T-helper 17 cell (primary cell): ENCODE measurements at places on chromosomes 4 and X.

DNA sequence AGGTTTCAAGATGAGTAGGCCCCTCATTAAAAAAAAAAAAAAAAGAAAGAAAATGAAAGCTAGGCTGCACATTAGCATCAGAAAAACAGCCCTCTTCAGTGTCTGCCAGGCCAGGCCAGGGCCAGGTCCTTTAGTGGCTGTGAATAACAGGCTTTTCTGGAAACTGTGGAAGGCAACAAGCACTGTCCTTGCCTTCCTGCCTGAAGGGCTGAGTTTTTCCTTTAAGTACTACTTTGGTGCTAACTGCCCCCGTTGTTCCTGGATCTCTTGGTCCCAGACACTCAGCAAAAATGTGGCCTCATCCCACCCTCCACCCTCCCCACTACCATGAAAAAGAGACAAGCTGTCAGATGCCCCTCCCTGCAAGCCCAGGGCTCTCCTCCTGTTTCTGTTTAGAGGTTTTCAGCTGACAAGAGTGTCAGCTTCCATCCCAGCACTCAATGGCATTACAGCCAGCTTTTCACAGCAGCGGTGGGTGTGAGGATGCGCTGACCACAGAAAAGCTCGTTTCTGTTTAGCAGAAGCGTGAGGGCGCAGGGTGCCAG is 174.2 kb downstream of the NHS start:
- H3K4me1 ChIP-seq: peaks cover 3% of the 10 kb centered on the region
- no peak overlapping the region for H3K4me3 ChIP-seq

- H3K27ac ChIP-seq: no peak overlapping the region
- H3K36me3 ChIP-seq: no peaks in the 10 kb centered on the region
- peaks cover 10% of the 10 kb centered on the region for H3K27me3 ChIP-seq
- DNase-seq: no peak
- H3K4me1 ChIP-seq: peaks cover 4% of the 10 kb centered on the region
Measured at GRCh38 chr4:1041147-1041935, 29.9 kb downstream of the FGFRL1 start.

DNA sequence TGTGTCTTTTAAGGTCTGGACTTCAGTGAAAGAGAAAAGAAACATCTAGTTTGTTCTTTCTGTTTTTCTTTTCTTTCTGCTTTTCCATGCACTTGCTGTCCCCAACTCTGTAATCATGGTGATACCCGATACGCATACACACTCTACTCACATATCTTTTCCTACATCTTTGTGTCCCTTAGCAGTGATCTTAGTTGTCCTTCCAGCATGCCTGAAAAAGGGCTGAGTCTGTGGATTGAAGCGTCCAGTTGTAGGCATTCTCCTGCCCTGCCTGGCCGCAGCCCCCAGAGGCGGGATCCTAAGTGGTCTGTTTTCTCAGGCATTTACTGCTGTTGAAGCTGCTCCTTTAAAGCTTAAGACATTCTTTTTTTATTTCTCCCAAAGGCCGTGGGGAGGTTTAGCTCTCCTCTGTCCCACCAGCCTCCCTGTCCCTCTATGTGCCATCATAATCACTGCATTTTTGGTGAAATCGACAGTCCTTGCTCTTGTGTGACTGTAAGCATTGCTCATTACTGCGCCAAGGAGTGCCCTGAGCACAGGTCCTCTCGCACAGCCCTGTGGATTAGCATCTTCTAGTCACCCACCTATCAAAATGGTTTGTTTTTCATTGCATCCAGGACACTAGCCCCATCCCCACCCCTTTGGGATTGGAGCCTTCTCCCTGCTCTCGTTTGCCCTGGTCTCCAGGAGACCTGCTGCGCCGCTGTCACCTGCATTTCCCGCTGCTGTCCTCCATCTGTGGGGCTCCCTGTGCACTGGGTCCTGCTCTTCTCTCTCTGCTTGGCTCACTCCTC is 4.4 kb downstream of the RGS12 start:
- H3K4me1 ChIP-seq: peaks cover 23% of the 10 kb centered on the region
- H3K4me3 ChIP-seq: no peak overlapping the region
- H3K27me3 ChIP-seq: no peaks in the 10 kb centered on the region
- no peaks in the 10 kb centered on the region for H3K36me3 ChIP-seq
- H3K27ac ChIP-seq: no peak overlapping the region

- H3K36me3 ChIP-seq: no peaks in the 10 kb centered on the region
- H3K27ac ChIP-seq: no peak overlapping the region
- no peak overlapping the region for H3K4me3 ChIP-seq
- no peak for DNase-seq
- no peaks in the 10 kb centered on the region for H3K27me3 ChIP-seq
- no peaks in the 10 kb centered on the region for H3K4me1 ChIP-seq
Measured at GRCh38 chr4:24330172-24330571, 254.2 kb downstream of the DHX15 start.

GRCh38 chr4:13464973-13465372 is 19.2 kb downstream of the RAB28 start:
- H3K27me3 ChIP-seq: no peaks in the 10 kb centered on the region
- peaks cover 18% of the 10 kb centered on the region for H3K4me1 ChIP-seq
- no peak overlapping the region for H3K4me3 ChIP-seq

DNA sequence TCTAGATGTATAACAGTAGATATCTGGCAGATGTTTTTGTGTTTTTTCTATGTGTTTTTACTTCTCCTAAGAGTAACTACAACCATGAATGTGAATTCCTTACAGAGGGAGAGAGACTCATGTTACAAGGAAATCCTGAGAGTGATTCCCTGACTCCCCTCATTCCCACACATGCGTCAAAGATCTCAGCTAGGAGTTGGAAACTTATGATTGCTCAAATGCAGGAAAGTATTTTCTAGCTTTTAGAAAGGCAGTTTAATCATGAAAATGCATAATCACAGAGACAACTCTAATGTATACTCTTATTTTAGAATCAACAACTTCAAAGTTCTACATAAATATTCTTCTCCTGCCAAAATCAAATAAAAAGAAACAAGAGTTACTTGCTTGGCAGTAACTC is 121.8 kb downstream of the PDE5A start:
- no peaks in the 10 kb centered on the region for H3K27me3 ChIP-seq
- H3K4me1 ChIP-seq: peaks cover 5% of the 10 kb centered on the region
- no peak for DNase-seq
- no peak overlapping the region for H3K4me3 ChIP-seq

DNA sequence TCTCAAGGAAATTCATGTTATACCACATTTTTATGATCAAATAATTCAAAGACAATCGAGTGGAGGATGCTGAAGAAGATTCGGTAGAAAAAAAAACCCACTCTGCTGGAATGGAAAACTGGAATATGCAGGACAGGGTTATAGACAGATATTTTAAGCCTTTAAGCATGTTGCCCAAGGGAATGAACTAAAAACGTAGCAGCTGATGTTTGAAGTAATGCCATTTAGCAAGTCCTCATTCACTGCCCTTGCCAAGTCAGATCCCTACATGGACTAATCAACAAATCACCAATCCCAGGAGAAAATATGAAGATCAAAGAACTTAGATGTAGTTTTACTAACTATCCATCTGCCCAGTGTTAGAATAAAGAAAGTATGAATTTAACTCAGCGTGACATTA is 75.6 kb upstream of the ETNPPL start:
- no peak for DNase-seq
- H3K4me1 ChIP-seq: no peaks in the 10 kb centered on the region
- peaks cover 17% of the 10 kb centered on the region for H3K27me3 ChIP-seq
- H3K4me3 ChIP-seq: no peak overlapping the region
- H3K27ac ChIP-seq: no peak overlapping the region

GRCh38 chrX:13733506-13733905 is 914 bp downstream of the TRAPPC2 start:
- H3K4me3 ChIP-seq: peak overlapping the region; percentile 95
- H3K27ac ChIP-seq: peak overlapping the region; percentile 97
- peaks cover 31% of the 10 kb centered on the region for H3K4me1 ChIP-seq
- no peaks in the 10 kb centered on the region for H3K27me3 ChIP-seq

GRCh38 chr4:52914051-52914605 is 52.0 kb downstream of the RASL11B start:
- no peak overlapping the region for H3K4me3 ChIP-seq
- H3K36me3 ChIP-seq: peaks cover 1% of the 10 kb centered on the region
- peaks cover 4% of the 10 kb centered on the region for H3K4me1 ChIP-seq
- no peak overlapping the region for H3K27ac ChIP-seq

DNA sequence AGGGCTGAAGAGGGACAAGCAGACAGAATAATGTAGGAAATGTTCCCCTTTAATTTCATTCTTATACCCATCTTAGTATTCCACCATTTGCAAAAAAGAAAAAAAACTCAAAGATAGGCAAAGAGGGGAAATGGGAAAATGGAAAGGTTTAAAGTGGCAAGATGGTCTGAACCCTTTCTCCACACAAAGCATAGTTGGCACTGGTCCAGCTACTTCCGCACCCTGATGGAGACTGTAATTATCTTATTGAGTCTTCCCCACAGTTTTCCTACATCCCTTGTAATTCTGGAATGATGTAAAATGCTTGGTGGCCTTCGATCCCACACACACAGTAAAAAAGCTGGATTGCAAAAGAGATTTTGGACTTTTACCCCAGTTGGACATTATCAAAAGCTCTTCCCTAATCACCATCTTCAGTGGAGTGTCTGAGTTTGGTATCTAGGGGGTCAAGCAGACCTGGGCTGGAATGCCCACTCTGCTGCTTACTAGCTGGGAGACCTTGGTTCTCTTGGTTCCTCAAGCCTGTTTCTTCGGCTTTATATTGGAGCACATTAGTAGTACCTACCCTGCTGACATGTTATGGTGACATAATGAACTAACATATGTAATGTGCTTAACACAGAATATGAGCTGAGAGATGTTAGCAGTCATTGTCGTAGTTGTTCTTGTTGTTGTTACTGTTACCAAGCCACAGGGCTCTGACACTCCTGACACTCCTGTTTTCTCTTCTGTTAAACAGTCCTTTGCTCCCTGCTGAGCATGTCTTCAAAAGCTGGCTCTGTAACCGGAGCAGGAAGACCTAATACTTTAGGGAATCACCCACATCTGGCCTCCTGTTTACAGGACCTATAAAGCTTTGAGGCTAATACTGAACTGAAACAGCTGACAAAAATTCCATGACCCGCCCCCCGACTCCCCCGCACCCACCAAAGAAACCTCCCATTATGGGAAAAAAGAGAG is 4.7 kb downstream of the SRPX2 start:
- H3K4me1 ChIP-seq: peaks cover 3% of the 10 kb centered on the region
- no peak overlapping the region for H3K4me3 ChIP-seq
- DNase-seq: no peak
- H3K27ac ChIP-seq: no peak overlapping the region
- peaks cover 13% of the 10 kb centered on the region for H3K27me3 ChIP-seq

DNA sequence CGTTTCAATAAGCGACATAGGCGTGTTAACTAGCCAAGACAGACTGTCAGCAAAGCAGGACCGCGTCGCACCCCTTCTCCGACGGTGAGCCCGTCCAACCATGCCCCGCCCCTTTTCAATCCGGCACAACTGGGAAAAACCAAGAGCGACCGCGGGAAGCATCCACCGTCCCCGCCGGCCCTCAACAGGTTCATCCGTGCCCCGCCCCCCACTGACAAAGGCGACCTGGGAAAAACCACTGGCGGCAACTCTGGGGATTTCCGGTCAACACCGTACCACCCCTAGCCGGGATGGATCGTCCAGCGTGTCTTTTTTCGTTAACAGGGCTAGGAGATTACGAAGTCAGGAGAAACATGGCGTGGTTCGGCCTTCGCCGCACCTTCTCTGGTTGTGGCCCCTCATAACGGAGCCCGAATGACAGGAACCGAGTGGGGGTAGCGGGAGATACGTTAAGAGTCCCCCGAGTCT is 377 bp downstream of the TIMM17B start:
- peaks cover 1% of the 10 kb centered on the region for H3K36me3 ChIP-seq
- peaks cover 11% of the 10 kb centered on the region for H3K4me1 ChIP-seq
- H3K27me3 ChIP-seq: no peaks in the 10 kb centered on the region
- DNase-seq: peak; percentile 48
- peak overlapping the region; percentile 93 for H3K27ac ChIP-seq
- H3K4me3 ChIP-seq: peak overlapping the region; percentile 95
